ENCODE measurements at places on chromosomes 2 and 18. TPM values are rescaled to one million over a fixed set of nuclear protein-coding genes. Genes with fewer than 3 reads are reported as not detected.

GRCh38 chr2:226136739-226137138 lies 662.9 kb downstream of the IRS1 start:
- peak; percentile 76 for DNase-seq

LIPG gene
- 76.3 TPM for total RNA-seq

IL36A gene
- not detected for total RNA-seq

ANKRD30B gene
- not detected for total RNA-seq

DNA sequence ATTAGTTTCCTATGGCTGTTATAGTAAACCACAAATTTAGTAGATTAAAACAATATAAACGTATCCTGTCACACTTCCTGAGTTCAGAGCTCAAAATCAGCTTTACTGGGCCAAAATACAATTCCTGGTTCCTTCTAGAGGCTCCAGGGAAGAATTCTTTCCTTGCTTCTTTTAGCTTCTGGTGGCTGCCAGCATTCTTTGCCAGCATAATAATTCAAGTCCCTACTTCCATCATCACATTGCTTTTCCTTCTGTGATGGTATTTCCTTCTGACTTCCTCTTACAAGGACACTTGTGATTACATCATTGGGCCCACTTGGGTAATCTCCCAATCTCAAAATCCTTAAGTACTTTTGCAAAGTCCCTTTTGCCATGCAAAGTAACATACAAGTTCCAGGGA lies 40.6 kb downstream of the MOB4 start:
- no peak for DNase-seq

- DNase-seq, result no peak
Measured at GRCh38 chr2:127685410-127686080, 10.2 kb upstream of the LIMS2 start.

- DNase-seq, result no peak
Measured at GRCh38 chr18:27871726-27872125, 305.2 kb downstream of the CDH2 start.

GRCh38 chr18:41886126-41886807 lies 68.8 kb upstream of the PIK3C3 start:
- DNase-seq, result no peak

- DNase-seq, result no peak
Measured at GRCh38 chr2:171460537-171460936, 26.5 kb downstream of the DCAF17 start.

DNA sequence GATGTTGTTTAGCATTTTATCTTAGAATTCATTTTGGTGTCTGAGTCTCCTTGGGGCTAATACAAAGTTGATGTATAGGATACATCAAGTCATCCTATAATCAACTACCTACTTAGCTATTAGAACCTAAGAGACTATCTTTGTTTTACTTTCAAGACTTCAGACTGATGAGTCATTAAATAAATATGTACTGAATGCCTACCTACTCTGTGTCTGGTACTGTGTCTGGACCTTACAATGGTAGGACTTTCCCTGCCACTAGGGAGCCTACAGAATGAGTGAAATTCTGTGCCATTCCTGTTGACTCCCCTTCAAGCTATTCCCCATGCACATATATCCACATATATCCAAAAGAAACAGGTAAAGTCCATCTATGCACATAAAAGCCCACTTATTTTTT lies 114.5 kb downstream of the ERBB4 start:
- DNase-seq, result peak; percentile 42

DNA sequence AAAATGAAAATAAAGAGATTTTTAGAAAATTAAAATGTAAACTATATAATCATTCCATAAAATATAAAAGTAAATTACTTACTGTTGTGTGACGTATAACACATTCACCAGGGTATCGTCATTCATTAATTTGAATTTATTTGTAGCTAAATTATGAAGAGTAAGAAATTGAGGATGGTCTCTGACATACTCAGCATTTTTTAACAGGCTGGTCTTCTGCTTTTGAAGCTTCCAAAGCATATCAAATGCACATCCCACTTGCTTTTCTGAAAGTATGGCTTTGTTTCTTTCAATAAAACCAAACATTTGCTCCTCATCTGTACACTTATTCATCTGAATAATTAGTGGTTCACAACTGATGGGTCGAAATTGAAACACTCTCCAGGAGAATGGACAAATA lies 2.1 kb downstream of the FASTKD1 start:
- DNase-seq, result no peak

- DNase-seq, result no peak
Measured at GRCh38 chr18:60585670-60586069, 213.1 kb upstream of the MC4R start.

- DNase-seq, result no peak
Measured at GRCh38 chr2:39508198-39508597, 71.1 kb upstream of the MAP4K3 start.

DYSF gene
- 0.82 TPM for total RNA-seq

DNA sequence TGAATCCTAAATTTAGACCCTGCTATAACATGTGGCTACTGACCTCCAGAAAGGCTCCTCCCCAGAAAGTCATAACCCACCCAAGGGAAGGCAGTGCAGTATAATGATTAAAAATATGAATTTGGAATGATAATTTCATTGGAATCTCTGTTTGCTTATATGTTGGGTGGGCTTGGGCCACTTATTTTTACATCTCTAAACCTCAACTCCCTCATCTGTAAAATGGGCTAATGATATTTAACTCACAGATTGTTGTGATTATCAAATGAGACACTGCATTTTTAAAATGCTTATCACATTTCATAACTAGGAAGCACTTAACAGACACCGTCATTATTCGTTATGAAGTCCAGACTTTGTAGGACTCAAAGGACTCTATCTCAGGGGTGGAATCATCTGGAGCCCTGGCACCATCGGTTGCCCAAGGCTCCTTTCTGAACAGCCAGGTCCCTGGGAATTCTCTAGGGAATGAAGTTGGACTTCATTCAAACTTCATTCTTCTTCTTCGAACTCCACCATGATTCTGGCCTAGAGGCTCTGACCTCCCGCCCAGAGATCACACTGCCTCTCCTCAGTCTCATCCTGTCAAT lies 33.1 kb upstream of the RMDN2 start:
- DNase-seq, result no peak

SLC23A3 gene
- 0.75 TPM for total RNA-seq

CFAP65 gene
- total RNA-seq, result not detected

GRCh38 chr2:18626256-18626668 lies 36.9 kb upstream of the NT5C1B start:
- peak; percentile 89 for DNase-seq

DNER gene
- total RNA-seq, result 5.5 TPM

- no peak for DNase-seq
Measured at GRCh38 chr2:226307487-226308322, 491.9 kb downstream of the IRS1 start.

- DNase-seq, result no peak
Measured at GRCh38 chr2:33267756-33268155, 208.7 kb upstream of the RASGRP3 start.

UPP2 gene
- not detected for total RNA-seq

DNA sequence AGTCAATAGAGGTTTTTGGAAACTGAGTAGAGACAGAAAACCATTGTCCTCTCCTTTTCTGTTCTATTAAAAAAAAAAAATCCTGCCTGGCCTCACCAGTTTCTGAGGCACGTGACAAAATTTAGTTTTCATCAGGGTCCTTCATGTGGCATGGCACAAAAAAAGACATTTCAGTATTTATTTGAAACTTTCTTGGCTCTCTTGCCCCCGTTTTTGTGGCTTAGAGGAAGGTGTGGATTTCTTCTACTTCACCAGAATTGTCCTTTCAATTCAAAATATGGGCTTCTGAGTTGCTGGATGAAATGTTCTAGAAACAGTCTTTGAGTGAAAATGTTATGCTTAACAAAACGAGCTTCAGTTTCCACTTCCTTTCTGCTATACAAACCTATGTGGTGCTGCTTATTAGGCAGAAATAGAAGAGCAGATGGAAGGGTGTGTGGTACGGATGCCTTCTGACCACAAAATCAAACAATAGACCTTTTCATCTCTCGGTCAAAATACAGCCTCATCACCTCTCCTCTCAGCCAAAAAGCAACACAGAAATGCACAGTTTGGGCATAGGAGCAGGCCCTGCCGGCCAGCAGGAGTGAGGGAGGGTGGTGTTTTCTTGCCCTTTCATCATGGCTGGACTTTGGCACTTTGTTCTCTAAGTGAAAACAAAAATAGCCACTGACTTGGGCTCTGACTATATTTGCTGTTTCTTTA lies 89.2 kb downstream of the SH3RF3 start:
- no peak for DNase-seq

- no peak for DNase-seq
Measured at GRCh38 chr18:37389684-37390368, 175.8 kb downstream of the CELF4 start.

UNC80 gene
- under 0.01 TPM for total RNA-seq

- no peak for DNase-seq
Measured at GRCh38 chr2:177291701-177292100, 27.2 kb upstream of the NFE2L2 start.

DNA sequence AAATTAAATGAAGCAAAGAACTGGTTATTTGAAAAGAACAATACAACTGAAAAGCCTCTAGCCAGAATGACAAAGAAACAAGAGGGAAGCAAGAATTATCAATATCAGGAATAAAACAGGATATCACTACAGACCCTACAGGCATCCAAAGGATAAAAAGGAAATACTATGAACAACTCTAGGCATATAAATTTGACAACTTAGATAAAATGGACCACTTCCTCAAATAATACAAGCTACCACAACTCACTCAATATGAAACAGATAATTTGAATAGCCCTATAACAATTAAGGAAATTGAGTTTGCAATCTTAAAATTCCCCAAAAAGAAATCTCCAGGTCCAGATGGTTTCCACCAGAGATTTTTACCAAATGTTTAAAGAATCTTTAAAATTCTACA lies 19.8 kb downstream of the RPRD1A start:
- no peak for DNase-seq

DNA sequence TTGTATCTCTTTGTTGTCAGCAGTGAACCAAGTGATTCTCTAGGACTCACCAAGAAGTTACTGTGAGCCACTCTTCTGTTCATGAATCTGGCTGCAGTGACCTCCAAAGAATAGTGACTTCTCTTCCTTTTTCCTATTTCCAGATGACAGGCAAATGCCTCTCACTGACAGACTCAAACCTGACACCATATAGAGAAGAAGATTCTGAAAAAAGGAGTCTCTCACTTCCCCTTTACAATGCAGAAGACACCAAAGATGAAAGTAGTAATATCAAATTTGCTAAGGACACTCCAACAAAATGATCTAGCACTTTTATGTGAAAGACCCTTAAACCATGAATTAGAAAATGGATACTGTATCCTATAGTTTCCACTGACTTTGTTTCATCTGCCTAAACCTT lies 44.4 kb upstream of the SETBP1 start:
- DNase-seq, result no peak

- DNase-seq, result peak; percentile 55
Measured at GRCh38 chr2:229539628-229540027, 174.7 kb downstream of the DNER start.

- no peak for DNase-seq
Measured at GRCh38 chr2:159119652-159120257, 151.3 kb downstream of the TANC1 start.

FOXD4L1 gene
- 0.03 TPM for total RNA-seq

LIMS4 gene
- 1.0 TPM for total RNA-seq

DNA sequence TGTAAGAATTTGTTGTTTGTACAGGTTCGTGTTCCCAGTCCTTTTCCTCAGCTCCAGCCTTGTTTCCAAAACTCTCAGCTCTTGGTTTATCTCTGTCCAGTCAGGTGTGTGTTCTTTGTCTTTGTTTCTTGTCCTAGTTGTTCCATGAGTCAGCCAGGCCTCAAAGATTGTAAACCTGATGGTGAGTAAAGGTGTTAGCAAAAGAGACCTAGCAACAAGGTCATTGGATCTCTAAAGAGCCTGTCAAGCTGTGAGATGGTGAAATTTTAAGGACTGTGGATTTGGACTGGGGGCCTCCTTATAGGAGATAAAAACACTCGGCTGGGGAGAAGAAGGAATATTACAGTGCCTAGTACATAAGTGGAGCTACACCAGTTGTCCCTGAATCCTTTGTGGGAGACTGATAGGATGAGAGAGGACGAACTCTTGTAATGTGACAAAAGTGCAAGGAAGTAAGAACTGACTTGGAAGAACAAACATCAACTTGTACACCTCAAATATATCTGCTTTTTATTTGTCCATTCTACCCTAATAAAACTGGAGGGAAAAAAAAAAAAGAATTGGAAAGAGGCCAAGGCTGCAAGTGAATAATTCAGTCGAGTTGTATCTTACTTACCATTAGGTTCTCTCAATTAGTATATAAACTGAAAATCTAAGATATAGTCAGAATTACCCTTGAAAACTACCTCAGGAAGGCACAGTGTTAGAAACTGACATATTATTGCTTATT lies 37.2 kb downstream of the ITGA6 start:
- DNase-seq, result no peak

LYG2 gene
- total RNA-seq, result not detected

DLX2 gene
- 1.4 TPM for total RNA-seq

DNA sequence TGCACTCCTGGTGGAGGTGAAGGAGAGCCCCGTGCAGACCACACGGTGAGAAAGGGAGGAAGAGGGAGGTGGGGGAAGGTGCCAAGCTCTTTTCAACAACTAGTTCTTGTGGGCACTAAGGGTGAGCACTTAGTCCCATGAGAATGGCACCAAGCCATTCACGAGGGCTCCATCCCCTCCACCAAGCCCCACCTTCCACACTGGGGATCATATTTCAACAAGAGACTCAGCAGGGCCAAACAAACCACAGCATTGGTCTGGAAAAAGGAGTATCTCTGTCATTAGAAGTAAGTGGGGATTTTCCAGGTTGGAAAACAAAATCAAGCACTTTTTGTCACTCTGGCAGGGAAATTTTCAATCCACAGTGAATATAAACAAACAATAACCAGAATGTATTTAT lies 38.4 kb downstream of the ZAP70 start:
- DNase-seq, result no peak

DNA sequence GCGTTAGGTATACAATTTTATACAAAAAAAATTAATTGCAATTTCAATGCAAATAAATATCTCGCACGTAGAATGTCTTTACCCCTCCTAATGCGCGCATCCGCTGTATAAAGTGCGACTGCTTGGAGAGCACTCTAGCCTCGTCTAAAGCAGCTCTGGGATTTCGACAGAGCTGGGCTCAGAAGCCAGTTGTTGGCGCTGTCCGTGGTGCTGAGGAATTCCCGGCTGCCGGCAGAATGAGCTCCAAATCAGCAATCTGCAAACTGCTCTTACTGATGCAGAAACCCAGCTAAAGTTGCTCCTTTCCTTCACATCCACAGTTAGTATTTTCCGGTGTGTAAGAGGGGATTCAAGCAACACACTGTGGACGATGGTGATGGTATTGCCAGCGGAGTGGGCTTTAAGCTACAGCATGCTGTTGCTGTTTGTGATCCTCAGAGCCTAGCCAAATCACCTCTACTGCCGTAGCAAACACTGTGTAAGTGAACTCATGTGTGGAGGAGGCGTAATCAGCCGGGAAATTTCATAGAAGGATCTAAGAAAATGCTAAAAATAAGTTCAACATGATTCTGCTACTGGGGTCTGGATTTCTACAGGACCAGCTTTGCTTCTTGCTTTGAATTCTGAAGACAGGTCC lies at the start of gene VWC2L:
Gene VWC2L, plus strand, starts transcription at position 137 of the 637 bp plus-strand sequence. CDS start 3,140 bp downstream, outside the sequence.
- peak; percentile 41 for DNase-seq

RSAD2 gene
- total RNA-seq, result 4.4 TPM
